ENCODE measurements at places on chromosomes 1 and 21.
A peak's percentile ranks its signal among the peaks of the same experiment; 100 is the strongest.

DNA sequence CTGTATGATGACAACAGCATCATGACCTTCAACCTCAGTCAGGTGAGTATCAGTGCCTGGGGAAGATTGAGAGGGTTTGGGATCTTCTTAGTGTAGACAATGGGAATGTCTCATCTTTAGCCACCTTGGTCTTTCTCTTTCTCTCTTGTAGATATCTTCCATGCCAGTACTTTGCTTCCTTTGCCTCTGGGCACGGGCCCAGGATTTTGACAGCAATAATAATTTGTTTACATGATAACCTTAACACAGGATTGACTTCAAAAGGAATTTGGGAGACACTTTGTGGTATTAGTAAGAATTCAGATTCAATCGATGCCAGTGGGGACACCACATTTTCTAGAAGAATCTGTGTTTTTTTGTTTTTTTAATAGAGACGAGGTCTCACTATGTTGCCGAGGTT, 12.1 kb upstream of the PIGV start:
- DNase-seq = no peak

GRCh38 chr1:218481116-218481775, 136.1 kb downstream of the TGFB2 start:
- DNase-seq = peak; percentile 79

DNA sequence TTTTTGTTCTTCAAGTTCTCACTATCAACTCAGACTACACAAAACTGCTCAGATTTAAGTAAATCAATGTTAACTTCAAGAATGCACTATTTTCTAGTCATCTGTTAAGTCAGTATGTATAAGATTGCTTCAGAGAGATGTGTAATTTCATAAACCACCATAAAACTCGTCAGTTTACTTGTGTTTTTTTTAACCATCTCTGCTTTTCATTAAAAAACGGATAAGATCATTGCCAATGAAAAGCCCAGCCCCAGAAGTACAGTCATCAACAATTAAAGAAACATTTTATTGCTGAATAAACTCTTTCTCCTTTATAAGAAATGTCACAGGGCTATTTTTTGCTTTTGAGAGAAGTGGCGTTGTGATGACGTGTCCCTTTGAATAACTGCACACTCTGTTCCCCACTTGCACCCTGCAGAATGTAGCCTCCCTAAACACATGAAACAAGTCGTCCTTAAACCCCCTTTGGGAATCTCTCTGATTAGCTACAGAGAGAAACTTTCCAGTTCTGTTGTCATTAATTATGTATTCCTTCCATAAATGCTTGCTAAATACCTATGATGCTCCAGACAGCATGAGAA, 202.7 kb upstream of the FOXD3 start:
- DNase-seq = no peak

DNA sequence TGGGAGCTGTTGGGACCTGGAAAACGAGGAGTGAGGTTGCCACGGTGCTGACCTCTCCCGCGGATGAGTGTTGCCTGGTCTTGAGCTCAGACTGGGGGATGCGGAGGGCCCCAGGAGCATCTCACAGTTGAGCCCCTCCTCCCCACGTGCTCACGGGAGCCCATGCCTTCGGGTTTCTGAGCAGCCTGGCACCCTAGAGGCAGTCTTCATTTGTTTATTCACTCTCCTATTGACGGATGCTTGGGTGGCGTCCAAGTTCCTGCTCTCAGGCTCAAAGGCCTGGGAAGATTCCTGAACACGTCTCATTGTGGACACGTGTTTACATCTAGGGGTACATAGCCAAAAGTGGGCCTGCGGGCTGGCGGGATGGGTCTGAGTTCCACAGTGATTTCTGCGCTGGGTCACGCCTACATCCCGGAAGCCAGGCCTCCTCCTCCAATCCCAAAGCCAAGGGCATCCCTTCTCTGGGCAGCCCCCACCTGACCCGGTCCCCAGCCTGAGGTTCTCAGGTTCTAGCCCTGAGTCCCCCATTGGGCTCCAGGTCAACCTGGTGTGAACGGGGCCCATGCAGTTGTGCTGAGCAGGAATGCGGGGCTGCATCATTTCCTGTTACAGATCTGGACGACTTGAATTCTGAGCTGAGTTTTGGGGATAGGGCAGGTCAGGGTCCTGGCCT, 14.7 kb downstream of the WNT3A start:
- peak; percentile 20 for DNase-seq

GRCh38 chr1:45423906-45424678, 66.9 kb downstream of the TESK2 start:
- no peak for DNase-seq

DNA sequence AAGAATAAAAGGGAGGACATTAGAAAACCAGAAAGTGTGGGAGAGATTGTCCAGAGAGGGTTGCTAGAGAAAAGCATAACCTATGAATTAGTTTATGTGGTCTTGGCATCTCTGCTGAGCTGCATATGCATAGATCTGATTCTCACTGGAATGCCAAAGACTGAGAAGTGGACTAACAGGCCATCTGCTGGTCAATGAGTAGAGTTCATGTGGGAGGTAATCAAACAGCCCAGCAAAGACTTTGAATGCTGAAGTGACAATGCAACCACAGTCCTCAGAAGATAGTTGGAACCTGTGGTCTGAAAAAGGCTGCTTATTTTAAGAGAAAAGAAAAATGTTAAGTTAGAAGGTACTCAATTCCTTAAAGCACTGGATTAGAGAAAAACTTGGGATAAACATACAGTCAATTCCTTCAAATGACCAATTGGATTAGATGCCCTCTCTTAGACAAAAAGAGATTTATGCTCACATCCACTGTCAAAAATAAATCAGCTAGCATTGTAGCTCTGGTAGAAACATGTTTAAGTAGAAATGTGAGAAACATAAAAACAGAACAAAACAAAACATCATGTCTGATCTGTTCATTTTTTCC, 382.8 kb downstream of the AMY1C start:
- peak; percentile 0 for DNase-seq

- peak; percentile 87 for DNase-seq
These were observed 532.2 kb downstream of the MATN1 start for GRCh38 chr1:30191154-30191702.
